Cardiac fibroblast (primary cell): ENCODE measurements at places on chromosomes 3 and 15.

DNA sequence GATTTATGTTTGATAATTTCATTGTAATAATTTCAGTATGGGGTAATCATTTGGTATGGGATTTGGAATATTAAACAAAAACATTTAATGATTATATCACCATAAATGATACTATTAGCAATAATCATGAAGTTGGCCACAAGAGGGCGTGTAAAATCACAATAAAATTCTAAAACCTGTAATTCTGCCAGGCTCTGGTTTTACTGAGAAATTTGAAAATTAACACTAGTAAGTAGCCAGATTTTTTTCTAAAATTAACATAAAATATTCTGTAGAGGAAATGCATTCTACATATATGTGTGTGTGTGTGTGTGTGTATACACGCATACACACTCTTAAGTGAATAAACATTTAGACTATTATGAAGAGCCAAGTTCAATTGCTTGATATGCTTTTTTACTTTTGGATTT lies 40.5 kb downstream of the FEZF2 start:
- peak; percentile 47 for DNase-seq

DNA sequence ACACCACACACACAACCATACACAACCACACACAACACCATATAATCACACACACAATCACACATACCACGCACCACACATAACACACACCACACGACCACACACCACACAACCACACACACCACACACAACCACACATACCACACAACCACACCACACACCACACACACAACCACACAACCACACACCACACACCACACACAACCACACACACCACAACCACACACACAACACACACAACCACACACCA lies 24.2 kb downstream of the CPN2 start:
- no peak for DNase-seq

DNA sequence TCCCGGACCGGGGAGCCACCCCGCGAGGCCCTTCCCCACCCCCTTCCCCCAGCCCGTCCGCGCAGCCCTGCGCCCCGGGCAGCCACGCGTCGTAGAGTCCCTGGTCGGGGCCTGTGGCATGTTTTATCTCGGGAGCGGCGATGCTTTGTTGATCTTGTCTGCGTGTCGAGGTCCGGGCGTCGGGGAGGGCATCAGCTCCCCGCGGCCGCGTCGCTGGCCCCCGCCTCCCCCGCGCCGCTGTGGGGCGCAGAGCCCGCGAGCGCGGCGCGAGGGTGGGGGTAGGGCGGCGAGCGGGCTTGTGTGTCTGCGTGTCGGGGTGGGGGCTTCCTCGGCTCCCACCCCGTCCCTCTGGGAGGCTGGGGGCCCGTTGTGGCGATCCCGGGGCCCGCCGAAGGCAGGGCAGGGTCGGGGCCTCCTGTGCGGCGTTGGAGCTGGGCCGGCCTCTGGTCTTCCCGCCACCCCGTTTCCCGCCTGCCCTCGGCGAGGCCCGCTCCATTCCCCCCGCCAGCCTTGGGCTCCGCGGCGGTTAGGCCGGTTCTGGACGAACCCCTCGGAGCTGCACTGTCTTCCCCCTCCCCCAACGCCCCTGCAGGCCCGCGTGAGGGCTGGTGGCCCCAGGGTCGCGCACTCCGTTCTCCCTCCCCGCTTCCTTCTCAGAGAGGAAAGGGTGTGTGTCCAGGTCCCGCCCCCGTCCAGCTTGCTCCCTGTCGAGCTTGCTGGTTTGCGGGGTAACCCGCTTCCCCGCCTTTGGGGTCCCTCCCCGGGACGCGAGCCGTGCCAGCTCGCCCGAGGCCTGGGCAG lies 695 bp downstream of the GMPS start:
- DNase-seq = peak; percentile 49

GRCh38 chr3:16326724-16327349 lies 61.8 kb downstream of the OXNAD1 start:
- DNase-seq = no peak

DNA sequence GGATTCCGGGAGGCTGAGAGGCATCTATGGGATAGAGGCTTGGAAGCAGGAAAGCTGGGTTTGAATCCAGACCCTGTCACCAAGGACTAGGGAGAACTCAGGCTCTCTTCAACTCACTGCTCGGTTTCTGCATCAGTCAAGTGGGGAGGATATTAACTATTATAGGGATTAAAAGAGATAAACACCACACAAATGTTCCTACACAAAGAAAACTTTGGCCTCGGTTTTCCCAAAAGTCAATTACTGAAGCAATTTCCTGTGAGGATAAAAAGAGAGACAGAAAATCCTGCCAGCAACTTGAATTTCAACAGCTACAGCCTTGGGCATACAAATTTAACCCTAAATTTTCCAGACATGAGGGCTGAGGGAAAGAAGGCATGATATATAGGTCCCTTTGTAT lies 36.0 kb downstream of the ITGB5 start:
- DNase-seq = peak; percentile 67

GRCh38 chr3:172647823-172648222 lies 63.0 kb downstream of the NCEH1 start:
- no peak for DNase-seq

- DNase-seq = no peak
These were observed 36.8 kb upstream of the CFAP161 start for GRCh38 chr15:81097116-81097889.

DNA sequence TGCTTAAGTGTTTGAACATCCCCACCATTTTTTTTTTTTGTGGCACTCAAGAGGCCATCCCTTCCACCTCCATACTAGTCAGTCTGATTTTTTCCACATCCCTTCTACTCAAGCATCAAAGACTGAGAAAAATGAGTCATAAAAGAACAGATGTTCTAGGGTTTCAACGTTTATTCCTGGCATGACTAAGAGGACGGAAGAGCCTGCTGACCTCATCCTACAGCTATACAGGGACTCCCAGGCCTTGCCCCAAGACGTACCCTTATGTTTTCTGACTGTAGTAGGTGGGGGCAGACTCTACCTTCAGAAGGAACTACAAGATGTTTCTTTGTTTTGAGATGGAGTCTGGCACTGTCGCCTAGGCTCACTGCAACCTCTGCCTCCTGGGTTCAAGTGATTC lies 3.3 kb upstream of the ITPKA start:
- DNase-seq = peak; percentile 85

DNA sequence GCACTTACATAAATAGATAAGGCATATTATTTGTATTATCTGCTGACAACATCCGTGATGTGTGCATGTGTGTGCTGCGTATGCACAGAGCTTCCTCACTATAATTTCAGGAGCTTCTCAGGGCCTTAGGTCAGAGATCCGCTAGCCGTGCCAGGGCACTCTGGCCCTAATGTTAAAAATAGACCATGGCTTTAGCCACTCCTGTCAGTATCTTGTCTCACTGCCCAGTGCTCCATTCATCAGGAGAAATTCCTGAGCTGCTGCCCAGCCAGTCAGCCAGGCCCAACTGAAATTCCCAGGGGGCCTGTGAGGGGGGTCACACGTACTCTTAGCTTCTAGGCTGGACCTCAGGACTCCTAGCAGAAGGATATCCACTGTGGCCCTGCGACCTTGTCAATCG lies 70.0 kb upstream of the ABHD2 start:
- DNase-seq = peak; percentile 91

GRCh38 chr15:71043373-71043772 lies 71.9 kb upstream of the THSD4 start:
- peak; percentile 53 for DNase-seq

GRCh38 chr15:53910236-53910849 lies 67.9 kb upstream of the UNC13C start:
- DNase-seq = no peak

DNA sequence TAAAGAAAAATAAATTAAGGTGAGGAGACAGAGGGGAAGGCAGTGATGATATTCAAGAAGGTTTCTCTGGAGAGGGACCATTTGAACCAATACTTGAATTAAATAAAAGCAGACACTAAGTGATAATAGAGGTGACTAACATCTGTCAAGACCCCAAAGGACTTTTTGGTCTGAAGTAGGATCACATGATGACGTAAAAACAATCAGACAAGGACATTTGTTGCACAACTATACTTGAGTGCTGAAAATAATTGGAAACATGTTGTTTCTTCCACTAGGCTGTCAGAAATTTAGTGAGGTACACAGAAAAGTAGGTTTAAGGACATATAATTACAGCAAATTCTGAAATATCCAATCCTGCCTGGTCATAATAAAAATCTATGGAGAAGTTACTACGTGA lies 179.5 kb downstream of the WNT5A start:
- no peak for DNase-seq

- DNase-seq = no peak
These were observed 56.4 kb upstream of the NR2F2 start for GRCh38 chr15:96274087-96274440.

DNA sequence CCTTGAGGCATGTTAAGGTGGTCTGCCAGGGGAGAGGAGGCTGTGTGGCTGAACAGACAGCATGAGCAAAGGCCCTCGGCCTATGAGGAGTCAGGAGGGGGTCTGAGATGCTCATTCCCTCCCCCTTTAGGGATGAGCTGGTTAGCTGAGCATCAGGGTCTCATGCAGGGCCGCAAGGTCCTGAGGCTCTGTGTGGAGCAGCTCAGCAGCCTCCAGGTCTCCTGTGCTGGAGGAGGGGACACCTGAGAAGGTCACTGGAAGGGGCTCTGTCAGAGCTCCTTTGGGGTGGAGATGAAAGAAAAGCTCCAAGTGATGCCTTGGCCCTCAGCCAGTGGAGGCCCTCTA lies 67.1 kb downstream of the RASGRF1 start:
- DNase-seq = no peak

DNA sequence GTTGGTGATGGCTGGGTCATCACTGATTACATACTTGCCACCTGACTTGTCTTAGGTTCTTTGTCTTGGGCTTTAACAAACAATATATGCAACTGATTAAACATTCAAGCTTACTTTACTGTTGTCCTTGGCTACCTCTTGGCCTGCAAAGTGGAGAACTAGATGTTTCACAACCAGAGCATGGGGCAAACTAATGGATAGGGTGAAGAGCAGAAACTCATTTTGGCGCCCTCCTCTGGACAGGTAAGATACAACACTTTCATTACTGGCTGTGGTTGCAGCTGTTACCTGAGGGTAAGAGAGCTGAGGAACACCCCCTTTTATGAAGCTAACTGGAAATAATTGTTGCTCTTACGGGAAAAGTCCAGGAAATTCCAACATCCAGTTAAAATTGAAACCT lies 262.1 kb downstream of the NAALADL2 start:
- no peak for DNase-seq

- peak; percentile 45 for DNase-seq
These were observed 20.1 kb upstream of the GOLGA6L2 start for GRCh38 chr15:23467110-23467600.

GRCh38 chr15:74613089-74613952 lies 2.3 kb upstream of the CLK3 start:
- no peak for DNase-seq

DNA sequence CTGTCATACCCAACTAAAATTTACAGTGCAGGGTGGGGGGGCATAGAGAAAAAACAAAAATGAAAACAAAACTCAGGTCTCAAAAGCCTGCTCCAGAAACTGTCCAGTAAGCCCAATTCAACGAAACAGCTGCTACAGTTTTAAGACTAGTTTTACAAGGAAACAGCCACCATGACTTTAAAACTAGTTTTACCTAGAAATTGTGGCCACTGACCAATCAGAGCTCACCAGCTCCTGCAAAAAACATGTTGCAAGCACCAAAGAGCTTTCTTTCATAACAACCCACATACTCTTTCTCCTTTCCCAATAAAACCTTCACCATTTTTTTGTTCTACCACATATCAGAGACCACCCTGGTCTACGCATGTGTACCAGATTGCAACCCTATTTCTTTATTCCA lies 7.3 kb upstream of the CFAP91 start:
- DNase-seq = peak; percentile 17

- peak; percentile 75 for DNase-seq
These were observed 82.0 kb downstream of the LYSMD4 start for GRCh38 chr15:99651023-99651807.

DNA sequence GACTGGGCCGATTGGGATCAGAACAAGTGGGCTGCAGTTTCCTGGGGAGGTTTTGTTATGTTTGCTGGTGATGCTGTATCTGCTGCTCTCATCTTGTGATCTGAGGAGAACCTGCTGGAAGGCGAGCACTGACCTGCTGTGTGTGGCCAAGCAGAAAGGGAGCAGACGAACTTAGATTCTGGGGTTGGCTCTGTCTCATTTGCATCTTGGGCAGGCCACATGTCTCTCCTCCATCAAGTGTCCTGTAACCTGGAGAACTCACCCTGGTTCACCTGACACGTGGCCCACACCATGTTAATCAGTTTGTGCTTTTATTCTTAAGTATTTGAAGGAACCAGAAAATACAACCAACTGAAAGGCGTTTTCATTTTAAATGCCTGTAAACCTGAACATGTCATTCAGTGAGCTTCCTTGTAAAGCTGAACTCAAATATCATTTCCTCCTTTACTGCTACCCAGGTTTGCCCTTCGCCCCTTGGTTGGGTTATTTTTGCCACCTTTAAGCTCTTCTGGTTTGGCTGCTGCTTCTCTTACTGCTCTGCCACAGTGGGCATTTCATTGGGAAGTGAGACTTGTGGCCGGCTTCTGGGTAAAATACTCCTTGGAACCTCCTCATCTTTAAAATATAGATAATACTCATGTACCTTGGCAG lies 33.5 kb upstream of the TRAK1 start:
- DNase-seq = no peak

GRCh38 chr15:93942269-93942694 lies 289.1 kb upstream of the MCTP2 start:
- no peak for DNase-seq

DNA sequence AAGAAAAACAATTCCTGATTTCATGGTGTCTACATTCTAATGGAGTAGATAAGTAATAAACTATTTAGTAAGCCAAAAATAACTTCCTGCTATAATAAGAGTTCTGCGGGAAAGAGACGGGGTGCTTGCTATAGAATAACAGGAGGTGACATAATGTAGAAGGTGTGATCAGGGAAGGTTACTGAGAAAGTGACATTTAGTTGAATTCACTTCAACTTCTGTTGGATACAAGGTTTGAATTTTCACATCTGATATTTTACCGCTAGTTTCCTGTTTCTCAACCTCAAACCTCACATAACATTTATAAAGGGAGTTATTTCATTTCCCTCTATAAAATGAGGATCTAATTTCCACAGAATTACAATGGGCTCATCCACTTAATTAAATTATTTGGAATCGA lies 102.3 kb upstream of the GBE1 start:
- no peak for DNase-seq

- peak; percentile 46 for DNase-seq
These were observed 321.0 kb upstream of the C2CD4B start for GRCh38 chr15:62486041-62486440.

GRCh38 chr3:123110282-123110975 lies 43.6 kb downstream of the PDIA5 start:
- DNase-seq = no peak

DNA sequence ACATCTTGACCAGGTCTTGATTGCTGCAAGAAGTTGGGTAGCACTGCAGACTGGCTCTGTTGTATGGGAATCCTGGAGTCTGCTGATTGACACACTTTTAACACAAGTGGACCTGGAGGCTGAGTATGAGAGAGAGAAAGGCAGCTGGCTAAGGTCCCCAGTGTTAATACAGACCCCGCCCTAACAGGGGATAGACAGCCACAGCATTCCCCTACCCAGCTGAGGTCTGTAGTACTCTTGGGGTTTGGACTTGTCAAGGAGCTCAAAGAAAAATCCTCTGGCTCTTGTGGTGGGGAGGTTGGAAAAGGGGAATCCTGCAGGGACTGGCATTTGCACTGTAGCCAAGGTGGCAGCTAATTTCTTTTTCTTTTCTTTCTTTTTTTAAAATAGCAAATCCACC lies 192.7 kb downstream of the ZNF621 start:
- DNase-seq = no peak
